Left cardiac atrium (tissue), 4 donors: ENCODE measurements at places on chromosomes 16 and 17.

DNA sequence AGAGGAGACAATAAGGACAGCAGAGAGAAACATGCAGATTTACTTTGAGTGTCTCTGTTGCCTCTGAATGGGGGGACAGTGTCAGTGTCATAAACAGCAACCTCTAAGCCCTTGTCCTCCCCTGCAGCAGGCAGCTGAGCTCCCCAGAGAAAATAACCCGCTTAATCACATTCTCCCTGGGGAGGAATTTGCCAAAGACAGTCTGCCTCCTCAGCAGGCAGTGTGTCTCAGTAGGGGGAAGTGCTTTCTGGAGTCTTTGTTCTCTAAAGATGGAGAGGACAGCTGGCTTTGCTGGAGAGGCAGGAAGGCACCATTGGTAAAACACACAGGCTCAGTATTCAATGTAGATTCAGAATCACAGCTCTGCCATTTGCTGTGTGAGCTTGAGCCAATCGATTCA lies 16.1 kb downstream of the TEKT5 start:
- DNase-seq = no peak

- DNase-seq = no peak
Measured at GRCh38 chr16:80341263-80341662, 199.5 kb upstream of the DYNLRB2 start.

GRCh38 chr17:35700150-35700549 lies 31.3 kb upstream of the RASL10B start:
- DNase-seq = no peak

DNA sequence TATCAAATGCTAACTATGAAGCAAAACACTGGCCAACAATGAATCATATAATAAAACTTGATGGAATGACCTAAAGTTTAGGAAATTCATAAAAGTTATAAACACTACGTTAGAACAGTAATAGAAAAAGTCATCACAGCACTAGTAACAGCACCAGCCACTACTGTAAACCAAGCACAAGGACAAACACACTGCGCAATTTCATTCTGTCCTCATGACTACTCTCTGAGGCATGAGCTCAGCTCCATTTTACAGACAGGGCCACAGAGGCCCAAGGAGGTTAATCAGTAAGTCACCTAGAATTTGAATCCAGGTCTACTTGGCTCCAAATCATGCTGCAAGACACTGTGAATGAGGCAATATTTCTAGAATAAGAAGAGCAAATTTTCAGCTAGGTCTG lies 13.4 kb downstream of the EMC8 start:
- no peak for DNase-seq

- no peak for DNase-seq
Measured at GRCh38 chr17:80832266-80832676, 159.4 kb upstream of the CHMP6 start.

DNA sequence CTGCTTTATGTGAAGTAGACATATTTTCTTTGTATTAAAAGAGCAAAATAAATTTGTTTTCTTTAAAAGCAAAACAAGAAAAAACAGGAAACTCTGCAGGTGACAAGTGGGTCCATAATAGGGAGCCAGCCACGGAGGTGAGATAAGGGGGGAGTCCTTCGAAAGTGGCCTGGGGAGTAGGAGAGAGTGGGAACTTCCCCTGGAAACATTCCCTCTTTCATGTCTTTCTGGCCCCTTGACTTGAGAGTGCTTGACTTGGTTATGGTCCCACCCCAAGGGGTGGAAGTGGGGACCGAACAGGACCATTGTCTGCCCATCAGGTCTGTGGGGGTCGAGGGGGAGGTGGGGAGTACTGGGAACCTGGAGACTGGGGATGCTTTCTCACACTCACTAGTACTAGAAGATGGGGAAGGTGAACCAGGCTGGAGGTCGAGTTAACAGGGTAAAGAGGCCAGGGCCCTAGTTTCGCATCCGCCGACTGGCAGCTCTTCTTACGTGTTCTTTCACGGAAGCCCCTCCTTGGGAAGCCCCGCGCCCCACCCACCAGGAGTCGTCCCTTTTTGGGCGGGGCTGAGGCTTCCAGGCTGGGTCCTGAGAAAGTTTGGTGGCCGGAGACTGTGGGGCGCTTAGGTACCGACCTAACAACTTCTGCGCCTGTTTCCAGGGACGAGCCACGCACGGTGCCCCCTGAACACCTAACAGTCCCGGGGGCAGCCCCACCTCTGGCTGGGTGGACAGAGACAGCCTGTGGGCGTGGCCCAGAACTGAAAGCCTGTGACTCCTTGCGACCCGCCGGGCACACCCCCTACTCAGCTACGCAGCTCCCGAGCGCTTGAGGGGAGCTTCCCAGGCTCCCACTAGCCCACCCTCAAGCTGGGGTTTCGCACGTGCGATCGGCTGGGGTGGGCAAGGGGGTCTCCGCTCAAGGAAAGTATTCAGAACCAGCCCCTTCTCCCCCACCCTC lies 790 bp downstream of the TRADD start:
- DNase-seq = peak; percentile 74

DNA sequence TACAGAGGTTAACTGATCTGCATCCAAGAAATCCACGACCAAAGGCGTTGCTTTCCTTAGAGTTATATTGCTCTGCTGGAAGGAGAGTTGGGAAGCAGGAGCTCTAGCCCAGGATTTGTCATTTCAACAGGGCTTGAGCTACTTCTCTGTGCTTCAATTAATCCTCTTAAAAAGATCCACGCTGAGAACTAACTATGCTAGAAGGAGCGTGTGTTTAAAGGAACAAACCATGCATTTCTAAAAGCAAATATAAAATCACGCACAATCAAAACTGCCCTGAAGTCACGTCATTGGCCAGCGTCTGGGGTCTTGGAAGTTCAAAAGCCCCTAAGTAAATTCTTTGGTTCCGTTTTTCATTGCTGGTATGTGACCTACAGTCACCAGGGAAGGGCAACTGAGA lies 1.1 kb downstream of the ARL6IP1 start:
- no peak for DNase-seq

GRCh38 chr17:21199311-21199710 lies 14.7 kb downstream of the TMEM11 start:
- no peak for DNase-seq

DNA sequence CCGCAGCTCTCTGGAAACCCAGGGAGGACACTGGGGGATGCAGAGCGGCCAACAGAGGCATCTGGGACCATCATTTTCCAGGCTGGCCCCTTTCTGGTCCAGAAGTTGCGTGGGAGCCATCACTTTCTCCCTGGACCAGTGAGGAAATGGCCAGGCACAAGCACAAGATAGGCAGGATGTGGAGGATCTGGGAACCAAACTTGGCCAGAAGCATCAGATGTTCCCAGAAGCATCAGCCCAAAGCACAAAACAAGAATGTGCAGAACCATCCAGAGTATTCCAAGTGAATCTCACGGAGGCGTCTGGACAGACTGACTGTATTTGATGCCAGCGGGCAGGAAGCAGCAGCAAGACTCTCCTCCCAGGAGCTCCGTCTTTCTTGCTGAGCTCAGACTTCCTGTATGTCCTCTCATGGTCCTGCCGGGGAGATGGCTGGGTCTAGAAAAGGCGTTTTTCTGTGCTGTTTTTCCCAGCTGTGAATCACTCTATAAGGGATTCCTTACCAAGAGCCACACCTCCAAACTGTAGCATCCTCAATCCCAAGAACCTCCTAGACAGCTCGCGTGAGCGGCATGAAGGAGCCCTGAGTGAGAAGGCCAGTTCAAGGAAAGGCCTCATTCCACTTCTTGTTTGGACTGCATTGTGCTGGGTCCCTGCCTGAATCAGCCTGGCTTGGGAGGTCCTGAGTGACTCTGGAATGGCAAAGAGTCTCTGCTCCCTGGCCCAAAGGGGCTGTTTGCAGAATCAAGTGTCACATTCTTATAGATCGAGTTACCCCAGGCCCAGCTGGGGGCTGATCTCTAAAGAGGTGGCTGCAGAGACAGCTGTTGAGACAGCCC lies 49.5 kb upstream of the MTSS2 start:
- DNase-seq = no peak

DNA sequence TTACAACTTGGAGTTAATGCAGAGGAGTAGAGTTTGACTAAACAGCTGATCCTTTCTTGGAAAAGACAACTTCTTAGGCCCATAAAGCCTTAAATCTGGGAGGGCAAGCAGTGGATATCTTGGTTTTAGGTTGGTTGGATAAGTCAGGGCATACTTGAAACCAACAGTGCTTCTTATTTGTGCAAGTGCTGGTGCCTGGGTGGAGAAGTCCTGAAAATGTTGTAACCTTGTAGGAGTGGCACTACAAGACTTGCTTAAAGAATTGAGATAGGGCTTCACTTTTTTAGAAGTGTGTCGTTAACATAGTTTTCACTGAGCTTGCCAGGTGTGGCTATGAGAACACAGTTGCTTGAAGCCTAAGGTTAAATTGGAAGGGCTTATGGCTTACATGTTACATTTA lies 6.2 kb downstream of the MSI2 start:
- no peak for DNase-seq

- DNase-seq = no peak
Measured at GRCh38 chr17:31530391-31530985, 139.0 kb downstream of the RAB11FIP4 start.

DNA sequence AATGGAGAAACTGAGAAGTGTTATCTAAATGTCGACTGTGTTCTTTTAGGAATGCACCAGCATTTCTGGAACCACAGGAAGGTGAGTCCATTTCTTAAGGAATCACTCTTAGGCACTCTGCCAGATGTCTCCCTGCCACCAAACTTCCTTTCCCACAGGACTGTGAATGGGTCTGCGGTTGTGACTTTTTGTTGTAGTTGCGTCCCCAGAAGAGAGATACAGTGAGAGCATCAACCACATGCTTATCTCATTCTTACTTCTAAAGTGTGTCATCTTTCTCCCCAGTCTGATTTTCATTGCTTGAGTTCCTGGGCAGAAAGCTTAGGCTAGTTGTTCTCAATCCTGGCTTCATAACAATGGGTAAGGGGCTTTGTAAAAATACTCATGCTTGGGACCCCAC lies 13.4 kb downstream of the ITPRIPL2 start:
- DNase-seq = no peak

GRCh38 chr16:85401917-85402766 lies 211.0 kb upstream of the GSE1 start:
- DNase-seq = peak; percentile 16

- DNase-seq = no peak
Measured at GRCh38 chr16:85004587-85005205, 6.6 kb downstream of the ZDHHC7 start.

GRCh38 chr17:81090361-81091136 lies 55.6 kb downstream of the BAIAP2 start:
- peak; percentile 70 for DNase-seq

- no peak for DNase-seq
Measured at GRCh38 chr16:83002351-83003334, 375.9 kb downstream of the CDH13 start.

GRCh38 chr16:31286421-31287032 lies 26.8 kb downstream of the ITGAM start:
- DNase-seq = no peak

- no peak for DNase-seq
Measured at GRCh38 chr17:49239963-49240362, 9.4 kb upstream of the PHOSPHO1 start.
